Chondrocyte (in vitro differentiated cells): ENCODE measurements at places on chromosomes 1 and 21.

- peaks cover under 1% of the 10 kb centered on the region for H3K36me3 ChIP-seq
- no peak for DNase-seq
- H3K4me1 ChIP-seq, result peaks cover 32% of the 10 kb centered on the region
- no peak overlapping the region for H3K27ac ChIP-seq
- H3K4me3 ChIP-seq, result peak overlapping the region; percentile 73
These were observed 809 bp downstream of the SYT11 start for GRCh38 chr1:155859881-155860871.

DNA sequence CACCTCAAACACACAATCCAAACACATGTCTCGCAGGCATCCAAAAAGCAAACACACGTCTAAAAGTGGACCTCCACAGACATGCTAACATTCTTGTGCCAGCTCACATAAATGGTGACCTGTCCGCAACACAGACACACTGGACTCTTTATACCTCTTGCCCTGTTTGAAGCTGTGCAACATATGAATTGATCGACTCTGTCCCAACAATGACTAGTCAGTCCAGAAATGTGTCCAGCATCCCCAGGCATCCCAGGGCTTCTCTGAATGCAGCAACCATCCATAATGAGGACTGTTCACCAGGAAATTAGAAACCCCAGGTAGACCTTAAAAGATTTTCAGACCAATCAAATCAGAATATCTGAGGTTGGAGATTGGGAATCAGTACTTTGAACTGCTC, 3.2 kb downstream of the DDR2 start:
- no peaks in the 10 kb centered on the region for H3K27me3 ChIP-seq
- H3K4me3 ChIP-seq, result peak overlapping the region; percentile 86
- no peaks in the 10 kb centered on the region for H3K36me3 ChIP-seq
- no peak for DNase-seq

DNA sequence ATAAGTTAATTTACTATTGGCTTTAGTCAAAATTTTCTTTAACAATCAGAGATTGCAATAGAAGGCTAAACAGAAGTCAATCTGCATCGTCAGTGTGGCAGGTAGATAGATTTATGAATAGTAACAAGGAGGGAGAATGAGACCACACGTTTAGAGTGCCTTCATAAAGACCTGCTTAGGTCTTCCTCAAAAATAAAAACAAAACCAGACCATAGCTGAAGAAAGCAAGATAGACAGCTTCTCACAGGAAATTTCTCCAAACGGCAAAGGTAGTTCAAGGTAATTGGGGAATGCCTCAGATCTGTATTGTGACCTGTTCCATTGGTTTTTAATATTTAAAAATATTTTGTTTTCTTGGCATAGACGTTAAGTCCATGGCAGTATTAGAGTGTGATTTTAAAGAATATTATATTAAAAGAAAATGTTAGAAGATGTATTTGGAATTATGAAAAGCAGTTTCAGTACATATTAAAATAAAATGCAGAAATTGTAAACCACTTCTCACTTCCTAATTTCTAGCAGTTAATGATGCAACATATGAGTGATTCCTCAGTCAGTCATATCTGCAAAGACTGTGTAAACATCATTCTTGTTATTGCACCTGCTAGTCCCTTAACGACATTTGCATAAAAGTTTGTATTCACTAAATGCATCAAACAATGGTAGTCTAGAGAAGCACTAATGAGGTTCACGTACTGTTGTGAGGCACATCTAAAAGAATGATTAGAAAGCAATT, 278.0 kb downstream of the HLX start:
- DNase-seq, result no peak
- H3K4me1 ChIP-seq, result no peaks in the 10 kb centered on the region
- no peak overlapping the region for H3K4me3 ChIP-seq
- H3K27ac ChIP-seq, result no peak overlapping the region
- no peaks in the 10 kb centered on the region for H3K36me3 ChIP-seq

- H3K4me3 ChIP-seq, result no peak overlapping the region
- peaks cover 18% of the 10 kb centered on the region for H3K36me3 ChIP-seq
- H3K27me3 ChIP-seq, result no peaks in the 10 kb centered on the region
- H3K4me1 ChIP-seq, result peaks cover 35% of the 10 kb centered on the region
- no peak for DNase-seq
These were observed 25.5 kb downstream of the ZNF697 start for GRCh38 chr1:119622311-119623192.

GRCh38 chr21:45578176-45578801, 36.0 kb upstream of the SLC19A1 start:
- peaks cover 10% of the 10 kb centered on the region for H3K27me3 ChIP-seq
- DNase-seq, result peak; percentile 77

DNA sequence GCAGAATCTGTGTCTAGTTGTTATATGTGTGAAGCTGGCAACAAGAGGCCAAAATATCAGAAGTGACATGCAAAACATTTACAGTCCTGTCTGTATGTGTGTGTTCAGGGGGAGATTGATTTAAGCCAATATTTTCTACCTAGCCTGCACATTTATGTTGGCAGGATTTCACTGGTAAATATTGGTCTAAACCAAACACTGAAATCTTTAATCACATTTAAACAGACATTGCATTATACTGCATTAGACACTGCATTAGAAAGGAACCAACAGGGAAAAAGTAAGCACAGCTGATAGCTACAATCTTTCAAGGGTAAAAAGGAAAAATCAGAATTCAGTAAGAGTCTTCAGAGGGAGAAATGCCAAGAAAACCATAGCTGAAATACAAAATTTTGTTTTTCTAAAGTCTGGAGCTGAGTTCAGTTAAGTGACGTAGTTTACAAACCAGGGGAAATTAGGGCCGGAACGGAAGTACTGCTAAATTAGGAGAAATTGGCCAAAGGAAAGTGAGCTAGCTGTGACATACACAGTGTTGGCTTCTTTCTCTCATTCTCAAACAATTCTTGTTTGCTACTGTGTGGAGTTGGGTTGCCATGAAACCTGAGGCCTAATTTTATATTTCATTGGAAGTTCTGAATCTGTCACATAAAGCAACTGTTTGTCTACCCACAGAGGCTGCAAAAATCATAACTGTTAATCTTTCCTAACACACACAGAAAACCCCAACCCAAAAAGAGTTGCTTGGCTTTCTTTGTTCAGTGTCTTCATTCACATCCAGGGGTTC, 217.3 kb upstream of the SGIP1 start:
- H3K4me3 ChIP-seq, result no peak overlapping the region
- H3K27ac ChIP-seq, result peak overlapping the region; percentile 88
- DNase-seq, result no peak
- no peaks in the 10 kb centered on the region for H3K27me3 ChIP-seq

DNA sequence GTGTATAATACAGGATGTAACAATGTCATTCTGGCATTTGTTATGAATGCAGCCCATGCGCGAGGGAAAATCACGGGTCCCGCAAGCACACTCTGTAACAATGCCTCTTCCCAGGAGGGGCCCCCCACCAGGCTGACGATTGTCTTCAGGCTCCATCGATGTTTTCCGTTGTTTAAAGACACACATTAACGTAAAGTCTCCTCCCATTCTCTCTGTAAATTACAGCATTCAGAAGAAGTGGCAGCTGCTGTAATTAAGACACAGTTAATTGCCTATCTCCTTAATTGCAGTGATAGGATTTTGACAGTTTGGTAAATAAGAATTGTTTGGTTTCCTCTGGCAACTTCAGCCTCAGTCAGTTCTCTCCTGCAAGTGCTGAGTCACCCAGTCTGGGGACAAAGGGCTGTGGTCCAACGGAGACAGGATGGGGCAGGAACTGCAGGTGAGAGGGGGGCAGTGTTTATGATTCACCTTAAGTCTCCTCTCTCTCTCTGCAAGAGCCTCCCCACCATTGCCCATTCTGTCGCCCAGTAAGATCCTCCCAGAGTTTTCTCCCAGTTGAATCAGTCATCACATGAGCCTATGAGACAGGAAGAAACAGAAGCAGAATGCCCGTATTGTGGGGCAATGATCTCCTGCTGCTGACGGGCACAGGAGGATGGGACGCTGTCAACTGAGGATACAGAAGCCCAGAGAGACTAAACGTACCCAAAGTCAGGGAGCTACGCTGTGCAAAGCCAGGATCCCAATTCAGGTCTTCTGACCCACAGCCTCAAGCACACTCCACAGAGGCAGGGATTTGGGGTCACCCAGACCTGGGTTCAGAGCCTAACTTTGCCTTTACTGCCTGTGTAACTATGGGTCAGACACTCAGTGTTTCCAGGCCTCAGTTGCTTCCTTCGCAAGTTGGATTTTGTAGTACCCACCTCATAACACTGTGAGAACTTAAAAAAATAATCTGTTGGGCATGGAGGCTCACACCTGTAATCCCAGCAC, 110.0 kb downstream of the ADSS2 start:
- H3K4me1 ChIP-seq, result peaks cover 7% of the 10 kb centered on the region
- no peak overlapping the region for H3K27ac ChIP-seq
- no peaks in the 10 kb centered on the region for H3K36me3 ChIP-seq
- no peak overlapping the region for H3K4me3 ChIP-seq

- H3K36me3 ChIP-seq, result no peaks in the 10 kb centered on the region
- H3K27me3 ChIP-seq, result no peaks in the 10 kb centered on the region
- peaks cover 10% of the 10 kb centered on the region for H3K4me1 ChIP-seq
- no peak overlapping the region for H3K27ac ChIP-seq
These were observed 33.3 kb downstream of the LDLRAD1 start for GRCh38 chr1:53984726-53985125.

- DNase-seq, result no peak
- peaks cover 17% of the 10 kb centered on the region for H3K4me1 ChIP-seq
- no peaks in the 10 kb centered on the region for H3K36me3 ChIP-seq
- peaks cover 12% of the 10 kb centered on the region for H3K27me3 ChIP-seq
- no peak overlapping the region for H3K4me3 ChIP-seq
These were observed 177.7 kb upstream of the RAB4A start for GRCh38 chr1:229093238-229093540.
